Stimulated activated CD8-positive, alpha-beta memory T cell treated with anti-CD3 and anti-CD28 coated beads, Interleukin-2, amount 100 ng/mL, for 48 hours (primary cell): ENCODE measurements at places on chromosomes 1 and 21.

GRCh38 chr21:43997766-43998742 lies 14.1 kb upstream of the TRAPPC10 start:
- no peak for DNase-seq

DNA sequence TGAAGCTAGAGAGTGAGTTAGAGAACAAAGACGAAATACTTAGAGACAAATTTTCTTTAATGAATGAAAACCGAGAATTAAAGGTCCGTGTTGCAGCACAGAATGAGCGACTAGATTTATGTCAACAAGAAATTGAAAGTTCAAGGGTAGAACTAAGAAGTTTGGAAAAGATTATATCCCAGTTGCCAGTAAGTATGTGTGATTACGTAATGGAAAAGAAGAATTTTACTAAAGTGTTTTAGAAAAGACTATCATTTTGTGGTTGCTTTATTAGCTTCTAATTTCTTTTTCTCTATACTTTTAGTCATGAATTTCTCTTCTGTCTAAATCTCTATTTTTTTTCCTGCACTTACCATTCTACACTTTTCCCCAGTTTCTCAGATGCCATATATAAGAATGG lies 26.7 kb downstream of the CCDC18 start:
- no peak for DNase-seq

DNA sequence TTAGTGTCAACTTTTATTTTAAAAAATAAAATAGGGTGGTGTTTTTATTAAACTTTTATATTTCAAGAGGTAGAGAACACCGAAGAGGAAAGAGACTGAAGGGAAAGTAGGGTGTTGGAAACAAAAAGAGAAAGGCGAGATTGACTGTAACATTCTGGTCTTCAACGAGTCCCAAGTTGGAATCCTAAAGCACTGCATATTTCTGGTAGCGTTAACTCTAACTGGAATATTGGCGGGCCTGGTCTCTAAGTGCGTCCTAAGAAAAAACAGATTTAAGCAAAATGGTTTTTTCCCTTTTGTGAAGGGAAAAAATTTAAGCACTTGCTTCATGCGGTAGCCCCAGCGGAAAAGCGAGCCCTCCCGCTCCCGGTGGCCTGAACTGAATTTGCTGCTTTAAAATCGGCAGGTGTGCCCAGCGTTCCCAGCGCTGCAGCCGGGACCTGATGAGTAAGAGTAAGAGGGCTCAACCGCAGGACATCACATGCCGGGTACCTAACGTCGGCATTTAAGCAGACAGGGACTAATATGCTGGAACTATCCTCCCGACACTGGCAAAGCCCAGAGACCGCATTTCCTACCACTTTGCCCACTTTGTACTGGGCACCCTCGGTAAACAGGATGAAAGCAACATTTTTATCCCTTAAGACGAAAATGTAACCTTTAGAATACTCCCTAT lies 30.5 kb upstream of the NFIA start:
- no peak for DNase-seq

- no peak for DNase-seq
Measured at GRCh38 chr1:210771131-210771530, 362.8 kb downstream of the KCNH1 start.

GRCh38 chr1:42873670-42874069 lies 27.3 kb downstream of the ZNF691 start:
- no peak for DNase-seq

- no peak for DNase-seq
Measured at GRCh38 chr1:157429601-157430240, 122.6 kb downstream of the FCRL5 start.

GRCh38 chr1:65066419-65066765 lies 81.6 kb upstream of the AK4 start:
- DNase-seq = no peak

DNA sequence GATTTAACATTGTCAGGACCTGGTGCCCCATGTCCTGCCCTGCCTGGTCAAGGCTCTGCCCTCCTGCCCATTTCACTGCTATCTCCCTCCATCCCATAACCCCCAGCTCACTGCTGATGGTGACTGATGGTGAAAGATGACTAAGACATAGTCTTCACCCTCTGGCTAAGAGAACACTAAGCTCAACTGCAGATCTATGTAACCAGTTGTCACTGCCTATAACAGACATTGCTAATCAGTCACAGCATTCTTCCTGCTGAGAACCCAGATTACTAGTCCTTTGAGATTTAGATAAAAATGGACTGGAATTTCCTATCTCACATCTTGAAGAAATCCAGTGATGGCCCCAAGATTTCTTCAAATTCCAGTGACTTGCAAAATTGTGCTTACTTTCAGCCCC lies 8.0 kb upstream of the ZNF362 start:
- DNase-seq = no peak

GRCh38 chr1:196260270-196260669 lies 348.0 kb downstream of the KCNT2 start:
- no peak for DNase-seq

GRCh38 chr1:64687725-64688327 lies 57.0 kb upstream of the RAVER2 start:
- no peak for DNase-seq

DNA sequence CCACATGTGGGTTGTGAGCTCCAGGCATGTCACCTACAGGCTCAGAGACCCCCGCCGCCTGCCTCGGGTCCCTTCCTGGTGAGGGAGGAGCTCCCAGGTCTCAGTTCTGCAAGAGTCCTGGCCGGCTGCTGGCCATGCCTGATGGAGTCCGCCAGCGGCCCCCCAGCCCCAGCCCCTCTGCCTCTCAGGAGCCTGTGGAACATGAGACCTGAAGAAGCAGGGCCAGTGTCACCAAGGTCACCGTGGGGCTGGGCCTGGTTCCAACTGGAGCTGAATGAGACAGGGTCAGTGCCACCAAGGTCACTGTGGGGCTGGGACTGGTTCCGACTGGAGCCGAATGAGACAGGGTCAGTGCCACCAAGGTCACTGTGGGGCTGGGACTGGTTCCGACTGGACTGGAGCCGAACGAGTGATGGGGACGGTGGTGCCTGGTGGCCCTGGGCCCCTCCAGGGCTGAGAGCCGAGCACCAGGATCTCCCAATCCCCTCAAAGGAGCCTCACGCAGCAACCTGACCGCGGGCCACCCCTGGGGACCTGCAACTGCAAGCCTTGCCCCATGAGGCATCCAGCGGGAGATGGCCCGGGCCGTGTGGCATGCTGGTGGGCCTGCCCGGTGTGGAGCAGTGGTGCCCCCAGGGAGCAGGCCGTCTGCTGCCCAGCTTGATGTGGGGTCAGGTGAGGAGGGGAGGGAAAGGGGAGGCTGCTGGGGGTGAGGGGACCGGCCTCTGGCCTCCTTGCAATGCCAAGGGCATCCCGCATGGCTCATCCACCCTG lies 14.5 kb upstream of the PTTG1IP start:
- no peak for DNase-seq

- no peak for DNase-seq
Measured at GRCh38 chr1:14955402-14955801, 198.1 kb upstream of the TMEM51 start.

GRCh38 chr21:38922474-38923235 lies 116.9 kb downstream of the ETS2 start:
- DNase-seq = no peak

DNA sequence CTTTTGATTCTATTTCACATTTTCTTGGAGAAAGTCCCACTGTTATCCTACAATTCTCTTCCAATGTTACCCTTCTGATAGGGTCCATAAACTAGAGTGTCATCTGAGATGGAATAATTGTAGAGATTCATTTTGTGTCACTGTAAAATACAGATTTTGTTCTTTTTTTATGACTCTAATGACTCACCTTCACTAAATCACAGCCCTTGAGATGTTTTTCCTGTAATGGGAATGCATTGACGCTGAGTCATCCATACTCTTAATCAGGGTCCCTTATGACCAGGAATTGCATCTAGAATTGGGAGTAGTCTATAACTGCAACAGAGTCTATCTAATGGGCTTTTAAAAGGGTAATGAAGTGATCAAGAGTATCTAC lies 315.5 kb downstream of the TGFB2 start:
- DNase-seq = no peak

- DNase-seq = no peak
Measured at GRCh38 chr1:59481881-59482505, 185.1 kb downstream of the FGGY start.

DNA sequence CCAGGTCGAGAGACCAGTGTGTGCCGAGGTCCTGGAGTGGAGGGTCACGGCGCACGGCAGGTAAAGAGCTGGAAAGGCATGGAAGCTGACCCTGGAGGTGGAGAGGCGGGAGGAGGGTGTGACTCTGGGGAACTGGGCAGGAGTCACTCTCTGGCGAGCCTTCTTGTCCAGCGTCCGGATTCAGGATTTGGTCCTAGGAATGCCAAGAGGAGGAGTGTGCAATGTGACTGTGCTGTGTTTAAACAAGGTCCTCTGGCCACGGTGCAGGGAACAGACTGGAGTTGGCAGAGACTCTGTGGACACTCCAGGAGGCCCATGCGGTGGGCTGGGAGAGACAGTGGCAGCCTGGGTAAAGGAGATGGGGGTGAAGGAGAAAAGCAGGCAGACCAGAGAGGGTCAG lies 64.2 kb upstream of the CASZ1 start:
- DNase-seq = no peak

- no peak for DNase-seq
Measured at GRCh38 chr1:172480431-172480830, 36.6 kb upstream of the PIGC start.

DNA sequence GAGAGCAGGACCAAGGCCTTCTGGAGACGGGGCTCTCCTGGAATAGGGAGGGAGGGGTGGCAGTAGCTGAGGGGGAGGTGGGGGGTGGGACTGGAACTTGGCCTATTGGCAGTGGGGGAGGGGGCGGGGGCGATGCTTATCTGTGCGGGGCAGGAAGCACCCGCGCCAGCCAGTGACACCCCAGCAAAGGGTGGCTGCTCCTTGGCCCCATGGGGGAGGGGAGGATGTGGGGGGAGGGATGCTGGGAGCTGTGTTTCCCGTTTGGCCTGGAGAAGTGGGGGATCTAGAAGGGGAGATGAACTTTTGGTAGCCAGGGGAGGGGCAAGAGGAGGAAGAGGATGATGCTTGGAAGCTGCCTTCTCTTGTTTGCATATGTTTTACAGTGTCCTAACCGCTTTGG lies 11.0 kb downstream of the ZBTB7B start:
- no peak for DNase-seq

GRCh38 chr1:179742717-179743678 lies at the start of gene FAM163A:
Gene FAM163A, plus strand, starts transcription at chr1:179743291. Its CDS starts 69,807 bp downstream, at chr1:179813098.
- no peak for DNase-seq
